Fibroblast of skin of abdomen (primary cell): ENCODE measurements at places on chromosomes 13 and 19.
A peak's percentile ranks its signal among the peaks of the same experiment; 100 is the strongest.

- DNase-seq, result no peak
Measured at GRCh38 chr19:30602661-30603350, 230.6 kb downstream of the ZNF536 start.

GRCh38 chr19:10604460-10604980 is 17.4 kb upstream of the AP1M2 start:
- no peak for DNase-seq

DNA sequence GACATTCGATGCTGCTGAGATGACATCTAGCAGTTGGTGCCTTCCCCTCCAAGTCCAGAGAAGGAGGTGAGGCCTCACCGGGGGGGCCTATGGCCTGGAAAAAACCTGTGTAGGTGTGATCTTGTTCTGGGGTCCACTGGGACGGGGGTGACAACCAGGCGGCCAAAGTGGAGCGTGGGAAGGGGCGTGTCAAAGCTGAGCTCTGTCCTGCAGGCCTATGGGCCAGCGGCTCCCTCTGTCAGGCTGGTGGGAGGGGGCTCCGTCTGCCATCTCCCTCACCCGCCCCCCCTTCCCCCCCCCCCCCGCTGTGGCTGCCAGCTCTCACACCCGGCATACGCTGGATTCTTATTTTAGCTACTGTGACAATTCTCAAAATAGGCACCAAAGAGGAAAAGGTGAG is 56.7 kb upstream of the UQCRFS1 start:
- no peak for DNase-seq

DNA sequence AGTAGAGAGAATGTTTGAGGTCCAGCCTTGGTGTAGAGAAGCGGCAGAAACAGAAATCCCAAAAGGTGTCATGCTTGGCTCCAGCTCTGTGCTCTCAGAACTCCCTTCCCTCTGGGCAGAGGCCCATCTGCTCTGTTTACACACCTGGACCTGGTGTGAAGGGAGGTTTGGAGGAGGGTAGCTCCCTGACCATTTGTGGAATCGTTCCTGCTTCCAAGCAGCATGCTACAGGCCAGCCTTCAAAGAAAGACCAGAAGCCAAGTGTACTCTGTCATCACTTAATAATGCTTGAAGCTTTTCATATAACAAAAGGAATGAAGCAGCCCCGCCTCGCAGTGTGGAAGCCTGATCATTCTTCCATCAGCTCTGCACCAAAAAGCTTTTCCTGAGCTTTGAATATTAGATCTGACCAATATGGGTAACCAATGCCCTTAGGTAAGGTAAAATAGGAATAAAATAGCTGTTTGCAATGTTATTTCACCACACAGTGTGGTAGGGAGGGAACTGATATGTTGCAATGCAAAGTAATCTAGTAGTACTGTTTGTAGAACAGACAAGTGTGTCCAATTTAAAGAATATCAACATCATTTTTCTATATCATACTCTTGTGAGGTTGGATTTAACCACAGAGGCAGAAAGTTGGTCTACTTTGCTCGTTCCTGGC is 63.3 kb downstream of the ZIC5 start:
- DNase-seq, result no peak

- DNase-seq, result no peak
Measured at GRCh38 chr13:91241221-91241933, 106.1 kb upstream of the MIR17HG start.

- peak; percentile 52 for DNase-seq
Measured at GRCh38 chr19:4581666-4582553, 22.4 kb upstream of the SEMA6B start.

DNA sequence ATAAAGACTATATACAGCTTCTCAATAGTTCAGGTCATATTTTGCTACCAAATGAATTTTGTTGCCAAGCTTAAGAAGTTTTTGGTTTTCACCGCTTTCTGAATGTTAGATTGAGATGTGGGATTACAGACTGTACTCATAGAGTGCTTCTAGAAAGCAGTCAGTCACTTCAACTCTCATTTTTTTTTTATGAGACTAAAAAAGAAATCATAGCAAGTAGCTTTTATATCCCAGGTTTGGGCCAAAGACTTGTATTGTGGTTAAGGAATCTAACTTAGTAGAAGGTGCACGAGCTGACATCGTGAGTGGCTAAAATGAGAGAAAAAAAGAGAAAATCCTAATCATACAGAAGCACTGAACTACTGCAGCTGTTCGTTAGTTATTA is 2.2 kb upstream of the USPL1 start:
- no peak for DNase-seq

DNA sequence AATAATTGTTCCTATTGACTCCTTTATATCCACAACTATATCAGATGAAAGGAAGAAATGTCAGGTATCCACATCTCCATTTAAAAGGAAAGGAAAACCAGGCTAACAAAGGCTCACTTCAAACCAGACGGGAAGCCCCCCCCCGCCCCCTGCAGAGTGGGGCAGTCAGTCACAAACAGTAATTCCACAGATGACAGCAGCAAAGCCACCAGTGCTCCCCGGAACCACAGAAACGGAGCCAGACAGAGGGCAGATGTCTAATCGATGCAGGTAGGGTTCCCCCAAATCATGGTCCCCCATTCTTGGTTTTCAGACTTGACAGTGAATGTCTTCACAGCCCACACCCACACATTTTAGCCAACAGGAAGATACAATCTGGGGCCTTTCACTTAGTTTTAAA is 100.8 kb downstream of the STK24 start:
- no peak for DNase-seq

DNA sequence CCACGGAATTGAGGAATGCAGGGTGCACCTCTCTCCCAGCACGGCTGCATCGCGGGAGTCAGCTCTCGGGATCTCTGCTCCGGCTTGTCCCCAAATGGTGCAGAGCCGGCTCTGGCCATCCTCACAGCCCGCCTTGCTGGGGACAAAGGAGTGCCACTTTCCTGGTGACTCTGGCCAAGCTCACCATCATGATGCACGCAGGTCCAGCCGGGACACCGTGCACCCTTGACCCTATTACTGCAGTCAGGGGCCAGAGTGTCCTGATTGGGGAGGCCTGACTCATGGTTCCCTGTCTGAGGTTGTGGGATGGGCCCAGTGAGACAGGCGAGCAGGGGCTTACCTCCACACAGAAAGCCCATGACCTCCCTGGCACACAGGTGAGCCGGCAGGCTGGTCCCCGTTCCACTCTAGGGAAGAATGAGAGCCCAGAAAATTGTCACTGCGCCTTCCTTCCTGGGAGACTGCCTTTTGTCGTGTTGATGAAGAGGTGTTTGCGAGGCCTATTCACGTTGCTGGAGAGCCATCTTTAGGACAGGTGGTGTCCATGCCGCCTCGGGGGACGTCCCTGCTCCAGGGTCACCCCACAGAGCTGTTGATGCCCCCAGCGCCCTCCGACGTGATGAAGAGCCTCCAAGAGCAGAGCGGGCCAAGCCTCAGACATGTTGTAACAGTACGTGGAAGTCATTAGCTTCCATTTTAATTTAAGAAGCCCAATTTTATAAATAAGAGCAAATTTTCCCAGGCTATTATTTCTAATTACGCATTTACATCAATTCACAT is 18.5 kb upstream of the VSTM2B start:
- DNase-seq, result no peak

DNA sequence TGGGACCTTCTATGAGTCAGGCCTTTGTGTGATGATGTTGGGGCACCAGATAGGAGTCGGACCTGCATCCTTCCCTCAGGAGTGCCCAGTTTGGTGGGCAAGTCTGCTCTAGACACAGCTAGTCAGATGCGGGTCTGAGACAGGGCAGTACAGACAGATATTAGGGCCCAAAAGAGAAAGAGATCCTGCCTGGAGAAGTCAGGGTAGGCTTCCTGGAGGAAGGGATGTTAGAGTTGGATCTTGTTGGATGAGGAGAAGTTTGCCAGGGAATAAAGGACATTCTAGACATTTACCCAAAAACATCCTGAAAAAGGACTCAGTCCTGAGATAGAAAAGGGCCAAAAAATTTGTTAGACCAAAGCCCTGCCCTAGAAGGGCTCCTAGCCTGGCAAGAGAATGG is 17.2 kb downstream of the VRK3 start:
- DNase-seq, result no peak

- no peak for DNase-seq
Measured at GRCh38 chr19:7953576-7953975, 10.1 kb upstream of the TIMM44 start.

GRCh38 chr13:63396746-63397145 is 1981.1 kb upstream of the PCDH20 start:
- DNase-seq, result no peak

DNA sequence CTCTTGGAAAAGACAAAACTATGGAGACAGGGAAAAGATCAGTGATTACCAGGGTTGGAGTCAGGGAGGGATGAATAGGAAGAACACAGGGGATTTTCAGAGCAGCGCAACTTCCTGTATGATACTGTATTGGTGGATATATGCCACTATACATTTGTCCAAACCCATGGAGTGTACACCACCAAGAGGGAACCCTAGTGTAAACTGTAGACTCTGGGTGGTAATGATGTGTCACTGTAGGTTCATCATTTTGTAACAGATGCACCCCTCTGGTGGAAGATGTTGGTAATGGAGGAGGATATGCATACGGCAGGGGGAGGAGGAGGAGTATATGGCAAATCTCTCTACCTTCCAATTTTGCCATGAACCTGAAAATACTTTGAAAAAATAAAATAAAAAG is 68.1 kb downstream of the UFM1 start:
- DNase-seq, result peak; percentile 22

- DNase-seq, result no peak
Measured at GRCh38 chr19:49631014-49631588, 8.8 kb downstream of the RRAS start.

DNA sequence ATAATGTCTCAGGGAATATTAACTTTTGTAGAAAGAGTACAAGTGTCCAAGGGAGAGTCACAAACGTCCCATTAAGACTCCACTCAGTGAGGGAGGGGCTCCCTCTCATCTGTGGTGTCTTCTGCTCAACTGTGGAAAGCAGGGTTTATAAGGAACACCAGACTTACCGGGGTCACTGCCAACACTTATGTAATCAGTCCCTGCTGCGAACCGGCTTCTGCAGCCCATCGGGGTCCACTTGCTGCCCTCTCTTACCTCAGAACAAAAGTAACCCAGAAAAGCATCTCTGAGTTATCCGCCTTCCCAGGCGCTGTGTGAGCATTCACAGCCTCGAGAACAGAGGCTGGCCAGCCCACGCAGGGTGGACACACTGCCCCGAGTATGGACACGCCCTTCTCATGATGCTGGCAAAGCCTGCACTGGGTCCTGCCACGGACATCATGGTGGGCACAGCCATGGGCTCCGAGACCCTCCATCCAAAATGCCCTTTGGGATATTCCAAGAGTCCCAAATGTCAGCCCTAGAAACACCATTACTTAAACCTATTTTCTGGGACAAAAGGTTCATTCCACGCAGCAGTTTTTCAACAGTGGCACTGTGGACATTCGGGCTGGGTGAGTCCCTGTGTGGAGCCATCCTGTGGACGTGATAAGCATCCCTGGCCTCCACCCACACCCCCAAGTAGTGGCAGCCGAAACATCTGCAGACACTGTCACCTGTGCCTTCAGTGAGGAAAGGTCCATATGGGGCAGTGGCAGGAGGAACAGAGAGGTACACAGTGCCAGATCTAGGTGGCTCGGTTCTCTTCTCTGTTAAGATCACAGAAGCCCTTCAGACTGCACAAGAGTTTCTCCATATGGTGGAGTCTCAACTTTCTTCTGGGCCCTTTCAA is 63.9 kb downstream of the STK24 start:
- no peak for DNase-seq

GRCh38 chr13:82248762-82249161 is 1633.5 kb downstream of the SLITRK1 start:
- DNase-seq, result no peak

DNA sequence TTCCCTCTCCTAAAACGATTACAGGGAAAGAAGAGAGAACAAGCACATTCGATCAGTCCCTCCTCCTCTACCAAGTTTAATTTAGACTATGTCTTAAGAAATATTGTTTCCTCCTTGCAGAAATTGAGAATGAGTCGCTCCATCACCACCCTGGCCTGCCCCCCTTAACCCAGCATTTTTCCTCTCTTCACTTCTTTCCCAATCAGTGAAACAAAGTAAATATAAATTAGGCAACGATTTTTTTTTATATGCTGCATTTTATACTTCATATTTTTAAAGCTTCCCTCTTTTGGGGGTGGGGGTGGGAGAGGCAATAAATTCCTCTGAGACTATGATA is 300.0 kb downstream of the SPRY2 start:
- no peak for DNase-seq

DNA sequence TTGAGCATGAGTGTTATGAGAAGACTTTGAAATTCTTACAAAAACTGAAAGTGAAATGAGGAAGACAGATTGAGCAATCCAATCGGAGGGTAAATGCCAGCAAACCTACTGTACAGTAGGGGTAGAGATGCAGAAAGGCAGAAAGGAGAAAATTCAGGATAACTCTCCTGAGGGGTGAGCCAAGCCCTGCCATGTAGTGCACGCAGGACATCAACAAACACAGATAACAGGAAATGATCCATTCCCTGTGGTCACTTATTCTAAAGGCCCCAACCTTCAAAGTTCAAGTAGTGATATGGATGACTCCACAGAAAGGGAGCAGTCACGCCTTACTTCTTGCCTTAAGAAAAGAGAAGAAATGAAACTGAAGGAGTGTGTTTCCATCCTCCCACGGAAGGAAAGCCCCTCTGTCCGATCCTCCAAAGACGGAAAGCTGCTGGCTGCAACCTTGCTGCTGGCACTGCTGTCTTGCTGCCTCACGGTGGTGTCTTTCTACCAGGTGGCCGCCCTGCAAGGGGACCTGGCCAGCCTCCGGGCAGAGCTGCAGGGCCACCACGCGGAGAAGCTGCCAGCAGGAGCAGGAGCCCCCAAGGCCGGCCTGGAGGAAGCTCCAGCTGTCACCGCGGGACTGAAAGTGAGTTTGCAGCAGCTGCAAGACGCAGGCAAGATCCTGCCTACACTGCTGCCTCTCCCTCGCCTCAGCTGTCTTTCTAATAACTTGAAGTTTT is at the start of gene TNFSF13B:
TSS of gene TNFSF13B (plus strand) at position 118 of the 728 bp plus-strand sequence. CDS start at position 296, 178 bp downstream.
- DNase-seq, result peak; percentile 16

DNA sequence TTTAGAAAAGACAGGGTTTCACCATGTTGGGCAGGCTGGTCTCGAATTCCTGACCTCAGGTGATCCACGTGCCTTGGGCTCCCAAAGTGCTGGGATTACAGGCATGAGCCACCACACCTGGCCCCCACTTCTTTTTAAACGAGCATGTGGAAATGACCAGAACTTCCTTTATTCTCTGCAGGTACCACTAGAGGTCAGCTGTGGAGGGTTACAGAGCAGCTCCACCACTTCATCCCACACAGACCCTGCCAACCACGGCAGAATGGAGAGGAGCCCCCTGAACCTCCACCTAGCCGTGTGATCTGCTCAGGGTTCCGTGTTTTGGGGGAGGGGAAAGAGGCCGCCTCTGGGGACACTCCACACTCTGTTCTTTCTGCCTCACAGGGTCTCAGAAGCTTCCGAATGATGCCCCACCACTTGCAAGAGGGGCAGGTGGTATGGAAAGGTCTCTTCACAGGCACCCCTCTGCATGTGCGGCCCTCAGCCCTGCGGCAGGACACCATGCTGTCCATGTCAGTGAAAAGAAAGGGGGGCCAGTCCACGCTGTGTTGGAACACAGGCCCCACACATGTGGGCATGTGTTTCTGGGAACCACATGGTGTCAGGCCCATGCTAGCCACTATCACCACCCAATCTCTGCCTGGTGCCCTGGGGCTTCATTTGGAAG is 465.0 kb downstream of the TSHZ3 start:
- DNase-seq, result no peak

GRCh38 chr13:40126306-40127085 is 471.0 kb downstream of the COG6 start:
- DNase-seq, result no peak
